ENCODE measurements at places on chromosomes 4 and X.

DNA sequence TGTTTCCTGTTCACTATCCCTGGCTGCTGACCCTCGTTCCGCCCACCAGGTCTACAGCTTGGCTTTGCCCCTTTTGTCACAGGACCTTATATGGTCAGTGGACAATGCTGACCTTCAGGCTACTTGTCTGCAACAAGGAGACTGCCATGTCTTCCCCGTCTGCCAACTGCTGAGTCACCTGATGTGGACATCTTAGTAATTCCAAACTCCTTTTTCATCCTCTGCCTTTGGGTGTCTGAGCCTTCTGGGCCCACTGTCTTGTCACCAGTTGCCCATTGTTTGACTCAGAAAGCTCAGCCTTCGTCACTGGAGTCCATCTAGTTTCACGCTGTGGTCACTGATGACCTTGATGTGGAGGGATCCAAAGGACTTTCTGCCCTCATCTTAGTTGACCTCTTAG, 30.2 kb downstream of the GPRIN3 start:
- no peak for DNase-seq

GRCh38 chr4:80266253-80266901, at the start of gene FGF5:
FGF5 (plus strand) TSS chr4:80266664; CDS start chr4:80266825, 161 bp downstream.
- DNase-seq = no peak

- DNase-seq = no peak
These were observed 13.7 kb upstream of the TMSB4X start for GRCh38 chrX:12961196-12961718.

- no peak for DNase-seq
These were observed 50.0 kb downstream of the SLC7A11 start for GRCh38 chr4:138192113-138192512.

DNA sequence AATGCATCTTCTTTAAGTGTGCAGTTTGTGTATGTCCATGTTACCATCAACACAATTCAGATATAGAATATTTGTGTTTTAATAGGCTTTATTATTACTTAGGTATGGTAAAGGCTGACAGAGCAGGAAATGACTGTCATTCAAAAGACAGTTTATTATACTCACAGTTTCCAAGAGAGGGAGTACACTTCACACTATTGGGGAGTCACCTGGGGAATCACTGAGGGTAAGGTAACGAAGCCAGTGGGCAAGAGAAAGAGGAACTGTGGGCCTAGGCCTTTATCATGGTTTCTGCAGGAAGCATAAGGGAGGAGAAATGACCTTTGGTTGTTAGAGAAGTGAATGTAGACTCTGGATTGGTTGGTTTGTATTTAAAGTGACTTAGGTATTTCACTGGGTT, 235.1 kb upstream of the HCCS start:
- no peak for DNase-seq

DNA sequence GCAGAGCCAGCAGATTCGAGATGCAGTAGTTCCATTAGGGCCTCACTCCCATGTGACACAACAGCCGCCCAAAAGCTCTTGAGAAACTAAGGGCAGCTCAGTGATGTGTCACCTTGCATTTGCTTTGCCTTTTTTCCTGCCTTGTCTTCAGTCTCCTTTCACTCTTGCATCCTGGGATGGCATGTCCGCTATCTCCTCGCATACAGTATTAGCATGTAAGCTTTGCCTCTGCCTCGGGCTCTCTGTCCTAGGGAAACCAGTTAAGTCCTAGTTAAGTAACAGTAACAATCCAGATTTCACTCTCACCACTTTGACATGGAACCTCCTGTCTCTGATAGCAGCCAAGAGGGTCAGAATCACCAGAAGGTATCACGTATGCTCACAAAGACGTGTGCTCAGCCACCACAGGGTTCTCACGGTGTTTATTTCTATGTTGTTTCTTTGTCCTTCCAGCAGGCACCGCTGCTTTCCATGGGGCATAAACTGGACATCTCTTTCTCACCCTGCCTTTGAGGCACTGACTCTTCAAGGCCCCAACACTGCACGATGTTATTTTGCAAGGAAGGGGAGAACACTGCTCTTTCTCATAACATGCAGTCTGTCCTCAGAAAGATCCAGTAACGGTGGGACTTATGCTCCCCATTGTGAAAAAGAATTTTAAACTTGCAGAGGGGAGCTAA, 26.7 kb upstream of the SORBS2 start:
- no peak for DNase-seq

GRCh38 chr4:112214390-112215264, 17.0 kb upstream of the AP1AR start:
- DNase-seq = no peak

DNA sequence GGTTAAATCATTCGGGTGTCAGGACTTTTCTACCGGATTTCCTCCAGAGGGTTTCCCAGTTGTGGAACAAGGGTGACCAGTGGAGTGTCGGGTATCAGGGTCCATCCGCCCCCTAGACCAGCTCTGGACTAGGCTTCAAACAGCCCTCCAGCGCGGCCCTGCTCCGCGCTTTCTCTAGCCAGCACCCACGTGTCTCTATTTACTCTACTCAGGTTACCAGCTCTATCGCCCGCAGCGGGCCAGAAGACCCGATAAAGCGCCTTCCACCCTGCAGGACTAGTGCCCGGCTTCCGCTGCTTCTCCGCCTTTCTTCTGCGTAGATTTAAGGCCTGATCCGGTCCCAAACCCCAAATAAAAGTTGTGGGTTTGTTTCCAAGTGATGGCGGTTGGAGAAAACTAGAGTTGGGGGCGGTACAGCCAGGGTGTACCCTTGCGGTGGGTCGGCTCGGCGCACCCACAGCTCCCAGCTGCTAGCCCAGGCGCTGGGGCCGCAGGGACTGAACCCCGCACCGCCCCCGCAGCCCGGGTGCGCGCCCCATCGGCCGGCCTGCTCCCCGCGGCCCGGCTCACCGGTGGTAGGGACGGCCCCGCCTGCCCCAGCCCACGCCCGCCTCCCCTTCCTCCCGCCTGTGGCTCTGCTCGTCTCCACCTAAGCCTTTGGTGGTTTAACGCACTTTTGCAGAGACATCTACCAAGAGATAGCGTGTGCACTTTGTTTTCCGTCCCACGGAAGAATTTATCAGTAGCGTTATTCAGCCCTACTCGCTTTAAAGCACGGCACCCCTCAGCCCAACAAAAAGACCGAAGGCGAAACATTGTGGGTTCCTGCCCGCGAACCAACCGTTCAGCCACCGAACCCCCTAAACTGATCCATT, 2.1 kb downstream of the LEF1 start:
- DNase-seq = peak; percentile 50

DNA sequence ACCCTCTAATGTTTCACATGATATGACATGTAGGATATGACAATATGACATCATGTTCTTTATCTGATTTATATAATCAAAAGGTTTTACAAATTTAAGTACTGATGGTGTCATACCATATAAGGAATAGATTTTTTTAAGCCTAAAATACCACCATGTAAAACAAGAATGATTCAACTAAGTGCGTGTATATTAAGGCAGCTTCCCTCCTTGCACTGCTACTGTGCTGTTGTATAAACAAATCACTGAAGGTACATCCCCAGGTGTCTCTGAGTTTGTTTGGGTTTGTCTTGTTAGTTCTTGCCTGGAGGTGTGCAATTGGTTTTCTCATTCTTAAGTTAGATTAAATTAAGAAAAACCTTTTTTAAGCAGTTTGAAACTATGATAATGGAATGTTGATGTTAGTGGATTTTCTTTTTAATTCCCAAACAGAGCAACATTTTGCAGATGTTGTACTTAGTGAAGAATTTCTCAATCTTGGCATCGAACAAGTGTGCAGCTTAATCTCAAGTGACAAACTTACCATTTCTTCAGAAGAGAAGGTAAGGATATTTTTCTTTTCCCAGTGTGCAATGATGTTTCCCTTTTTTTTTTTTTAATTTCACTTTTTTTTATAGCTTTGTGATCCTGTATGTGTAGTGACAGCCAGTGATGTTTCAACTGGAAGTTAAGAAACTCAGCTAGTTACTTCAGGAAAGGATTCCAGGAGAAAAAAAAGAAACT, 33.4 kb upstream of the MSMO1 start:
- no peak for DNase-seq

DNA sequence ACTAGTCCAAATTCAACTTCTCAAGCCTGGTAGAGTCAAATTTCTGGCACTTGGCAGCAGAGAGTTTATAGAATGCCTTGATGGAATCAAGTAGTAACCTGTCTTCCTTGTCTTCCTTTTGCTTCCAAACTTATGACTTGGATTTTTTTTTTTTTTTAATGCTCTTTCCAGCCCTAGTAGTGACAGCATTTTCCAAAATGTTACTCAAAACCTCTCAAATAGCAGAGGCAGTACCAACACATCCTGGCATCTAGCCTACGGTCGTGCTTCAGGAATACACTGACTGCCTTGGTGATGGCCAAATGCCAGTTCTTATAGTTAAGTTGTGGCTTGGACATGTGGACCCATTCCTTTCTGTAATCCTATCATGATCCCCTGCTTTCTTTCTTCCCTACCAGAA, 46.0 kb downstream of the GALNT7 start:
- no peak for DNase-seq

DNA sequence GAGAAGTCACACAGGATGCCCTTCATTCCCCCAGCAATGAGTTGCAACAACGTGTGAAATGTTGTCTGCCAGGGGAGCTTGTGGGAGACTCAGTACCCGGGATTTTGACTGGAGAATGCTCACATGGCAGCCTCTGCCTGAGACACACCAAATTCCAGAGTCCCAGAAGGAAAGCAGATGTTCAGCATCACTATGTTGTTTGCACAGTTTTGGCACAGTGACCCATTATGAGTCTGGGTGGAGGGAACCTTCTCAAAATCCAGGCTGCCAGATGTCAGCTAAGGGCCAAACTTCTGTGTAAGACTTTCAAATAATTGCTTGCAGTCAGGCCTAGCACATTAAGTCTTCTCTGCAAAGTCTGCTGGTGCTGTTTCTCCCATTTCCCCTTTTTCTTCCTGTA, 1029.7 kb upstream of the TENM3 start:
- no peak for DNase-seq

DNA sequence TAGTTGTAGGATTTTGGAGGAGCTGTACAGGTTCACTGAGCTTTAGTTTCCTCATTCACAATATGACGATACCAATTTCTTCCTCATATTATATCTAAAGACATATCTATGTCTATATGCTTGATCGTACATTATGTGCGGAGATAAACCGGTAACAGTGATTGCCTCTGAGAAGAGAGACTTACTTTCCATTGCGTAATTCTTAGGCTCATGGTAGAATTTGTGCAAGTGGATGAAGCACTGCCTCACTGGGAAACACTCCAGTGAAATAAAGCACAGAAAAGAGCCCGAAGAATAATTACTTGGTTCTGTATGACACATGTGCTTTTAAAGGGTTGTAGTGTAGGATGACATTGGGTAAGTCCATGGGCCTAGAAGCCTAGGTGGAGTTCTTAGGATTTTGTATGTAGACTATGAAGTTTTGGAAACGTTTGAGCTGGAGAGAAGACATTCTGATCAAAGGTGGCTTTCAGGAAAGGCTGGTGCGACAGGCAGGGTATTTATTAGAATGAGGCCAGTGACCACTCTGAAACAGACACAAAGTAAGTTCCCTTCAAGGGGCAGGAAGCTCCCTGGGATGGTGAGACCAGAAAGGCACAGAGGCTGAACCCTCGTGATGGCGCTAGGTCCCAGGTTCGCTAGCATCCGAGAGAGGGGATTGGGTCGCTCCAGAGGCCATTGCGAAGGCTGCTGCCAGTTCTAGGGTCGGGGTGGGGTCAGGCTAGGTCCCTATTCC, 649 bp upstream of the VBP1 start:
- DNase-seq = no peak

All from activated T-helper 1 cell treated with anti-CD3 and anti-CD28 coated beads, Interleukin-2, amount 50 U/mL, for 16 hours (primary cell).